ENCODE measurements at places on chromosomes 6 and 20.

- no peak for DNase-seq
Observed at GRCh38 chr6:168826726-168827585, 386.0 kb downstream of the SMOC2 start.

DNA sequence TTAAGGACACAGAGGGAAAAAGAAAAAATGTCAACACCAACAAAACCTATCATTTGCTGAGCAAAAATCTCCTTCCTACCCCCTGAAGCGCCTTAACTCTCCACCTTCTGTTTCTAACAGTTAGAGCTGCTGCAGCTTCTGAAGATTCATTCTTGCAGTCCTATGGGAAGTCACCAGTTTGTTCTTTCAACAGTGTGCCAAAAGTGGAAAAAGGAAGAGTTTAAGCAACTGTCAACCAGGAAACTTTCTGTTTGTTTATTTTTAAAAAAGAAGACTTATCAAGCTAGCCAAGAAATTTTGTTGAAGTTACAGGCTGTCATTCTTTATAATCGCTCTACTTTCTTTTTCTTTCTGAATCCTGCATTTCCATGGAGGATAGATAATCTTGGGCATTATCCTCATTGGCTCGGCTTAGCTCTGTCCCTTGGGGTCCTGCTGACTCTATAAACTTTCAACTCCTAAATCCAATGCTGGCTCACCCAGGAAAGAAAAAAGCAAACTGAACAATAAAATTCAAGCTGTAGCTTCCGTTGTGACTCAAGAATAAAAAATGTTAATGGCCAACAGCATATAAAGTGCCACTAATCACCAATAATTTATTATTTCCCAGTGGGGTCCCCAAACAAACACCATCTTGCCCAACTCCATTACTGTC is 172.8 kb upstream of the CITED2 start:
- no peak for DNase-seq

GRCh38 chr6:154386848-154387717 is 30.5 kb upstream of the IPCEF1 start:
- DNase-seq: no peak

GRCh38 chr6:140105857-140106256 is 731.4 kb upstream of the CITED2 start:
- DNase-seq: no peak

DNA sequence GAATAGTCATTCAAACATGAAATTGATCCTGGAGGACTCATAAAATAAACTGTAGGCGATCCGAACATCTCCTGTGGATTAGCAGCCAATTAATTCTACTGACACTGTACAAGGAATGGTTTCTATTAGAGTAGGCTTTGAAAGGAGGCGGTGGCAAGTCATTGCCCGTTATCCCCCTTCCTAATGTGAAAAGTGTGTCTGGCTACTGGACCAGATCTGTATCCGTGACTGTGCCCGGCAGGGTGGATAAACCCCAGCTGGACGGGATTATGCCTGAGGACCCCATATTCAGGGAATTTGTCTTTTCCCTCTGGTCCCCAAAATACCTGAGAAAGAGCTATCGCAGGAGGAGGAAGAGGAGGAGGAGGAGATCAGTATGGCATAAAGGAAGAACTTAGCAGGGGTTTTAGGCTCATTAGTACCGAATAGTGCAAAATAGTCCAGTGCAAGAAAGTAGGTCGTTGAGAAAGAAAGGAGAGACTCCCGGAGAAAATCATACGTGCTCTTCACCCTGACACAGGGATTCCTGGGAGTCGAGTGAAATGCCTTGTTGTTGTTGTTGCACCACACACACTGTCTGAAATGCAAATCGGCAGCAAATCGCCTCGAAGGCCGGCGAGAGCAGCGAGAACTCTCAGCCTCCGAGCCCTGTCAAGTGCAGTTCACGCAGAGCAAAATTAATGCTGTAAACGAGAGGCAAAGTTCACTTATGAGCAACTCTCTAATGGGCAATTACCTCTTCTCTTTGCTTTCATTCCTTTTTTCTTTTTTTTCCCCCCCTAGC is 178.9 kb upstream of the ARID1B start:
- no peak for DNase-seq

DNA sequence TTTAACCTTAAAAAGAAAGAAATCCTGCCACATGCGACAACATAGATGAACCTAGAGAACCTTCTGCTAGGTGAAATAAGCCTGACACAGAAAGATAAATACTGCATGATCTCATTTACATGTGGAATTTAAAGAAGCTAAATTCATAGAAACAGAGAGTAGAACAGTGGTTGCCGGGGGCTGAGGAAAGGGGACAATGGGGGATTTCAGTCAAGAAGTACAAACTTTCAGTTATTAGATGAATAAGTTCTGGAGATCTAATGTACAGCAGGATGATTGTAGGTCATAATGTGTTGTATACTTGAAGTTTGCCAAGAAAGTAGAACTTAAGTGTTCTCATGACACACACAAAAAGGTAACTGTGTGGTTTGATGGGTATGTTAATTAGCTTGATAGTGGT is 204.3 kb upstream of the PRSS16 start:
- DNase-seq: no peak

DNA sequence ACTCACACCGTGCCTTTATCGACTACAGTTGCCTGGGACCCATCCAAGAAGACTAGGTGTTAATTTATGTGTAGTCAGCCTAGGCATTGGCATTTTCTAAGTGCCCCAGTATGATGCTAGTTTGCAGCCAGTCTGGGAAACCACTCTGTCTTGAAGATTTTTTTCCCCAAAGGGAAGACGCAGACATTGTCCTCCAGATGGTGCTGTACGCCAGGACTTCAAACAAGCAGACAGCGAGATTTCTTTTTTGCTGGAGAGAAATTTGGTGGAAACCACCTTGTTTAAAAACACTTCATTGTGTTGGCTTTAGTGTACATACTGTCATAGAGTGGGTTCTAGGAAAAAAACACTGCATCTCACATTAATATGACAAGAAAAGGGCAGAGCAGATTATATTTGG is 30.0 kb downstream of the ALDH5A1 start:
- DNase-seq: peak; percentile 24

- no peak for DNase-seq
Observed at GRCh38 chr6:131029626-131030297, 33.3 kb downstream of the EPB41L2 start.
